Activated naive CD8-positive, alpha-beta T cell treated with anti-CD3 and anti-CD28 coated beads for 36 hours (primary cell): ENCODE measurements at places on chromosomes 5 and 9.

DNA sequence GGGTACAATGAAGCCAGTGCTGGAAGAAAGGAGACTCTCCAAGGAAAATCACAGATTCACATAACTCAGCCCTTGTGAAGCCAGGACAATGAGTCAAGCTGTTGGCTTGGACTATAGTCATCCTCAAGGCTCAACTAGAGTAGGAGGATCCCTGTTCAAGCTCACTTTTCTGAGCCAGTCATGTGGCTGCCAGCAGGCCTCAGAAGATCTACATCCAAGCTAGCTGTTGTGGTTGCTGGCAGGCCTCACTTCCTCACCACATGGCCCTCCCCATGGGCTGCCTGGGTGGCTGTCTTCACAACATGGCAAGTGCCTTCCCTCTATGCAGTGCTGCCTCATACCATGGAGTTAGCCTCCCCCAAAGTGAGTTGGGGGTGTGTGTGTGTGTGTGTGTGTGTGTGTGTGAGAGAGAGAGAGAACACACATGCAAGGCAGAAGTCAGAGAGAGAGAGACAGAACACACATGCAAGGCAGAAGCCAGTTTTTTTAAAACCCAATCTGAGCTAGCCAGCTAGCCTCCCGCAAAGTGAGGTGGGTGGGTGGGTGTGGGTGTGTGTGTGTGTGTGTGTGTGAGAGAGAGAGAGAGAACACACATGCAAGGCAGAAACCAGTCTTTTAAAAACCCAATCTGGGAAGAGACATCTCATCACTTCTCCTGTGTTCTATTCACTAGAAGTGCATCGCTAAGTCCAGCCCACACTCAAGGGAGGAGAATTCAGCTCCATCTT lies 17.1 kb downstream of the SCAI start:
- peak; percentile 75 for DNase-seq

DNA sequence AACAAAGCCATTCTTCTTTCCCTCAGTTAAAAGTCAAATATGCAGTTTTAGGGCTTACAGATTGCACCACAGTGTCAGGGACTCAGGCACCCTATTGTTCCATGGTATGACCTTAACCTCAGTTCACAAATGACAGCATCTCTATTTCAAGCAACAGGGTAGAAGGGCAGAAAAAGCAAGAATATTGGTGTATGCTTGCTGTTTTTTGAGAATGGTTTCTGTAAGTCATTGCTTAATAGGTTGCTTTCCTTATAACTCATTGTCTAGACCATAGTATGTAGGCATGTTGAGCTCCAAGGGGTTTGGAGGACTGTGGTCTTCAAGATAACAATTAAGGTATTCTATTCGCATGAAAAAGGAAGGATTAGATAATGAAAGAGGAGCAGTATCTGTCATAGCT lies 183.5 kb upstream of the EDIL3 start:
- DNase-seq, result no peak

GRCh38 chr5:36243653-36244052 lies 1.9 kb upstream of the NADK2 start:
- DNase-seq, result no peak

DNA sequence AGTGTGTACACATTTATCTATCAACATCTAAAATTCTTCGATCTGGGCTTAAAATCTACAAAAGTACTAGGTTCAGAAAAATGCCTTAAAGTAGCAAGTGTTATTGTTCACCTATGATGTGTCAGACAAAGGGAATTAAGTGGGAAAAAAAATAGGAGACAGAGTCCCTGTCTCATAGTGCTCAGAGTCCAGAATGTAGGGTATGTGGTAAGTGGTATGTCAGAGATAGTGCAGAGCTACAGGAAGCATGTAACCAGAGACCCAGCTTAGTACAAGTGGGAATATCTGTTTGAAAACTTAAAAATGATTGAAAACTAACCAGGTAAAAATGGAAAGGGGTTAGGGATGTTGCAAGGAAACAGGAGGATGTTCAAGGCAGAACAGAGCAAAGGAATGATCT lies 482.8 kb downstream of the ELAVL2 start:
- DNase-seq, result no peak

DNA sequence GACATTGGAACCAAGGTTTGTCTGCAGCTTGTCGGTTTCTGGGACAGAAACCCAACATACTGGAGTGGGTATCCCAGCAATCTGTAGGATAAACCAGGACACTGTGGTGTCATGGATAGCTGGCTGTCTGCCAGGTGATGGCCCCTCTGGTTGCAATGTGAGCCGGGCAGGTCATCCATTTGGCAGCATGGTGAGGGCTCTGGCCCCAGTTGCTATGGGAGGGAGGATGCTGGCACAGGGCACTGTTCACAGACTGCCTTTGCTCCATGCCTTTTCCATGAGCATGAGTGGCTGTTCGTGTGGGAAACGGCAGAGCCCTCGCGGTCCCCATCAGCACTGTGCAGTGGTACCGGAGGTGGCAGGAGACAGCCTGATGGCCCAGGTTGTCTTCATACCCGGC lies 6.4 kb downstream of the S1PR3 start:
- DNase-seq, result no peak

DNA sequence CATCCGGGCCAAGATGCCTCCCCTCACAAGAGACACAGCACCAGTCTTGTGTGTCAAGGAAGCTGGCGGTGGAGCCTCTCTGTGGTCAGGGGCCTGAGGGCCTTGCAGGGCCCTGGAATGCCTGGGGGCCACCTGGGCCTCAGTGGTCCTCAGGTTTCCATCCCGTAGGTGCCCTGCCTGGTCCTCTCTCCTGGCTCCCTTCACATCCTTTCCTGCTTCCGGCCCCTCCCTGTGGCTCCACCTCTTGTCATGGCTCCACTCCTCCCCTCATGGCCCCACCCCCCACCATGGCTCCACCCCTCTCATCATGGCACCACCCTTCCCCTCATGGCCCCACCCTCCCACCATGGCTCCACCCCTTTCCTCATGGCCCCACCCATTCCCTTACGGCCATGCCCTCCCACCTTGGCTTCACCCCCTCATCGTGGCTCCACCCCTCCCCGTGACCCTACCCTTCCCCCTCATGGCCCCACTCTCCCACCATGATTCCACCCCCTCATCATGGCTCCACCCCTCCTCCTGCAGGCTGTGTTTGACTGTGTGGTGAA lies 175.8 kb downstream of the CACNA1B start:
- no peak for DNase-seq

DNA sequence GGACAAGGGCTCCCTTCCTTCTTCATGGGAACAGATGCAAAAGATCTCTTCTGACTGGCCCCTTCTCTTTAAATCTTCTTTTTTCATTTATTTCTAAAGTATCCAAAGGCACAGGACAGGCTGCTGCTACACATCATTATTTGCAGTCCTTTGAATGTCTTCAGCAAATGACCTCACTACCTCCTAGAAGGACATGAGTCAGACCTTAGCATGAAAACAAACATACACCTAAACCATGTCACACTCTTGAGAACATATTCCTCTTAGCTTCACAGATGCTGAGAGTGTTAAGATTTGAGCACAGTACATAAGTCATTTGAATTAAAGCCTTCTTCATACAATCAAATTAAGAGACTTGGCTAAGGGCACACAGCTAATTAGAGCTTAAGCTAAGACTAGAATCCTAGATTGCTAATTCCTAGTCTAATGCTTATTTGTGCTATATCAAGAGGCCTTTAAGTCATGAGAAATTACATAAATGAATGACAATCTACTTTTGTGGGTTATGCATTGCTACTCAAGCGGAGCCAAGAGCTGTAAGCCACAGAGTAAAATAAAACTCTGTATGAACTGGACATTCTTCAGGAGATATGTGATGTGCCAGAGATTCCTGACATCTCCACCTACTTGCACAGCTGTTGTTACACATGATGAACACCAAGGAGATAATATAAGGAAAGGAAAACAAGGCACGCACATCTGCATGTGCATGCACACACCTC lies 109.1 kb upstream of the PTGER4 start:
- DNase-seq, result no peak

DNA sequence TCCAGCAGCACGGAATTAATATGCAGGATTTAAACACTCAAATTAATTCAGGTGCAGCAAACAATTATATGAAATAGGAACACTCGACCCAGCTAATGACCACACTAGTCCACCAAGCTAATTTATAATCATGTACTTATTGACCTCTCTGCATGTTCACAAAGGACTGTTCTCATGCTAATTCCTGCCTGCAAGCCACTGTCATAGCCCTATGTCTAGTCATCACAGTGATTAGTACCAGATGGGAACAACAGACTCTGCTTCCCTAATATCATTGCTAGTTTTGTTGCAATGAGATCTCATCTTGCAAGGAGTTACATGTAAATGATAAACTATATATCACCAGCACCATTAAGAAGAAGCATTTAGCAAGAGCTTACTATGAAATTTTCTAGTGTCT lies 553.0 kb upstream of the GRAMD2B start:
- DNase-seq, result no peak

DNA sequence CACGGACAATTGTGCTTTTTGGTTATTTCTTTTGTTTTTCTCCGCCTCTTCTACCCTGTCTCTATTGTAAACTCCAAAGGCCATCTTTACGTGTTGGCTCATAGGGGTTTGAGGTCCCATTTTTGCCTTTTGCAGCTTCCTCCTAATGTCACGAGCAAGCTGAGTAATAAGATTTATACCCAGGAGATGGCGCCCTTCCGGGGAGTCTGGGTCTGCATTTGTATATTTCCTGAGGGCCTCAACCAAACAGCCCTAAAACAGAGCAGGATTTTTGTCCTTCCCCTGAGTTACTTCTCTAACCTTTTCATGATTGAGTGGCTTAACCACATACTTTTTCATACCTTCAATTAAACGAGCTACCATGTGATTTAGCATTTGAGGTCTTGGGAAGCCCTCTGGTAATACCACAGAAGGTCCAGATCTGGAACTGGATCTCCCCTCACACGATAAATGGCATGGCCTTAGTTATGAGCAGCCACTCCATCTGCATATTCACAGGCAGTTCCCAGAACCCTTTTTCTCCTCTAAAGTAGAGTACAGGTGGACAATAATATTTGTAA lies 11.2 kb upstream of the CFAP95 start:
- DNase-seq, result peak; percentile 15

GRCh38 chr9:133641396-133641655 lies 5.2 kb downstream of the DBH start:
- DNase-seq, result no peak

- DNase-seq, result no peak
Measured at GRCh38 chr9:112408275-112408674, 28.4 kb downstream of the HSDL2 start.

DNA sequence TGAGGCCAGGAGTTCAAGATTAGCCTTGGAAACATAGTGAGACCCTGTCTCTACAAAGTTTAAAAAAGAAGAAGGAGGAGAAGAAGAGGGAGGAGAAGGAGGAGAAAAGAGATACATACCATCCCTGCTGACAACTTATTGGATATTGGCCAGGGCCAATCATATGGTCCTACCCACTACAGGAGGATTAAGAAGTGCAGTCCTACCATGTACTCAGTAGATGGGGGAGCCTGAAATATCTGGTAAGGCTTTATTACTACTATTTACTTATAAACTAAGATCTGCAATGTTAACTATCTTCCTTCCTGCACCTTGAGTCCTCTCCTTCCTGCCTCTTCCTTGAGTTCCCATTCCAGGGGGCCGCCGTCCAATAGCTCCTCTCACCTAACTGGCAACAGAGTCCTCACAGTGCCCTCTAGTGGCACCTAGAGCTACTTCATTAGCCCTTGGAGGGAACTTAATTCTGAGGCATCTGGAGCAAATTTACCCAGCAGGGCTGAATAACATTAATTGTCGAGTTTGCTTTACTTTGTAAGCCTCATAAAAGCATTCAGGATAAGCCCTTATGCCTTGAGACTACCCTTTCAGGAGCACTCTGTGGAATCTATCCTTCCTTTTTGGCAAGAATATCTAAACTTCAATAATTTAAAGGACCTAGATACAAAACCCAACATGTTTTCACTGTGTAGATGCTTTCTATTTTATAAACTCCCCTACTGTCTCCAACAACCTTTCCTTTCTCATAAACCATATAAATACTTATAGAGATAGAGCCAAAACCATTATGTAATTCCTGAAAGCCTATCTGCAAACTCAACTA lies 39.1 kb upstream of the RANBP6 start:
- DNase-seq, result peak; percentile 35

GRCh38 chr9:135955934-135956801 lies 5.0 kb downstream of the UBAC1 start:
- no peak for DNase-seq

DNA sequence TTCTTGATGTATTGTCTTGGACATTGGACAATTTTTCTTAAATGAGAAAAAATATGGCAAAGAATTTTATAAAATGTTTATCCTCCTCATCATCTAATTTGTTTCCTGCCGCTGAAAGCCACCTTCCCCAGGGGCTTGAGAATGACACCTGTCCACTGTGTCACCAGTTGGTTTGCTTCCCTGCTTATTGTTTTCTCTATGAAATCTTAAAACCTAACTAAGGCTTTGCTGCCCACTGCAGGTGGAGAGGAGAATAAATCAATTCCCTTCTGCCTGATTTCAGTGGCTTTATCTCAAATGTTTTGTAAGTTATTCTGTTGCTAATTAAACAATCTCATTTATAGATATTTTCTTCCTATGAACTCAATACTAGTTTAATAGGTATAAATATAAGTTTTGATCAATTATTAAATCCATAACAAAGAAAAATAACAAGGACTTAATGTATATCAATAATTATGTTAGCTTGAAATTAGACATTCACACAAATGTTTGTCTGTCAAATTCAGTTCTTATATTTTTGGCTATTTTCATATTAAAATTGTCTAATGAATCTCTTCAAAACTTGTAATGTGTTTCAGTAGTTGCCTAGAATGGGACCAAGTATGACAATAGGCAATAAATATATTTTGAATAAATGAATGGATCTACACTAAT lies 822.5 kb downstream of the PTPRD start:
- no peak for DNase-seq

GRCh38 chr9:80648336-80648735 lies 1041.0 kb downstream of the TLE1 start:
- no peak for DNase-seq

GRCh38 chr5:68343421-68343826 lies 127.9 kb downstream of the PIK3R1 start:
- peak; percentile 22 for DNase-seq

GRCh38 chr9:134361843-134362414 lies 35.7 kb downstream of the RXRA start:
- DNase-seq, result no peak

- no peak for DNase-seq
Measured at GRCh38 chr9:80561526-80561925, 989.8 kb downstream of the TLE4 start.

- no peak for DNase-seq
Measured at GRCh38 chr9:94819161-94819687, 92.7 kb downstream of the AOPEP start.

- DNase-seq, result peak; percentile 52
Measured at GRCh38 chr9:70563431-70564204, 149.2 kb upstream of the KLF9 start.
